ENCODE measurements at places on chromosomes 12 and 14.

DNA sequence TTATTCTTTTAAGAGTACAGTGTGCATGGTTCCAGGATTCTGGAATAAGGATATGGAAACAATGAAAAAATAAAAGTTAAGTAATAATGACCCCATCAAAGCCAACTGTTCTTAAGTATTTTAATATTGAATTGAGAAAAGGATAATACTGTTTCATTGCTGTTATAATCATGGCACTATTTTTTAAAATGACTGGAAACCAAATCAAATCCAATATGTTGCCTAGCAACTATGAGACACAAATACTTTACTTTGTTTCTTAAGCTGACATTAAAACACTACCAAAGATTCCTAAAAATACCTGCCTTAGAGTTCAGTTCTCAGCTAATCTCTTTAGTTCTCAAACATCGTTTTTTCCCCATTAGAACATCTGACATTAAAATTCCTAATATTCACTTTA is 66.4 kb upstream of the OTOGL start:
- no peak for DNase-seq

DNA sequence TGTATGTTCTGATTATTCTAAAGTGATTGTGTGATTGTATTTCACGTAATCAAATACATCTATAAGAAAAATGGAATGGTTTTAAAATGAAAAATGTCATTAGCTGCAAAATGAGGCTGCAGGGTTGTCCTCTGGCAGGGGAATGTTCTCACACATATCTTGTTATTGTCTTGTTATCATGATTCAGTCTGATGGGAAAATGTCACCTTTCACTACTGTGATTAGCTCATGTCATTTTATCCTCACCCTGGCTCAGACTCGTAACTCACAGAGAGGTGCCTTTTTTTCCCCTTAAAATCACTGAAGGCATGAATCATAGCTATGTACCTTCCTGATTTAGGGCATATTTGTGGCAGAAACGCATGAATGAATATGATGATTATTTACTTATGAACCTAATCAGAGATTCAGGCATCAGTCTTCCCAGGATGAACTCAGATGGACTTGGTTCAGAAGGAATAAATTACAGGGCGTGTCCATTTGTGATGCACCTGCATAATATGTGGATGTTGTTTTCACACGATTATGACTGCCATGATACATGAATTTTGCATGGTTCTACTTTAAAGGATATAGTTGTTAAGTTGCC is 1339.2 kb downstream of the AACS start:
- no peak for DNase-seq

DNA sequence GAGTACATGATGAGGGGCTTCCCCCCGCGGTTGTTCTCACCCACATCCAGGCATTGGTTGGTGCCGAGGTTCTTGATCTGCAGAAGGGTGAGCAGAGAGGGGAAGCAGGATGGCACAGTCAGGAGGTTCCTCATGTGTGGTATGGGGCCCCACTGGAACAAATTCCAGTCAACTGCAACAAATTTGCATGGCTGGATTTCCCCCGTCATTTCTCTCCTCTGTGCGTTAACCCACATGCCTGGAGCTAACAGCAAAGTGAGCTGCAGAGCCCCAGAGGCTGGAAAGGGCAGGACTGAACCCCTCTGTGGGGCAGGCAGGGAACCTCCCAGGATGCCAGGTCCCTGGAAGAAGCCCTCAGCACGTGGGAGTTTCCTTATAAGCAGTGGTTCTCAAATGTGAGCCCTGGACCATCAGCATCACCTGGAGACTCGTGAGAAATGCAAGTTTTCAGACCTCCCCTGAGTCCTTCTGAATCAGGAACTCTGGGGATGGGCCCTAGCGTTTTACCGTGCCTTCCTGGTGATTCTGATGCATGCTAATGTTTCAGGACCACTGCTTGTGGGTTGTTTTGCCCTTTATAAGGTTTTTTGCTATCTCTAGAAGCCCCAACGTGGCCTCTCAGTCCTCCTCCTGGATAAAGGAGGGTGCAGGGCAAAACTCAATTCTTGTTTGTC is 11.0 kb upstream of the CELA1 start:
- DNase-seq = no peak

DNA sequence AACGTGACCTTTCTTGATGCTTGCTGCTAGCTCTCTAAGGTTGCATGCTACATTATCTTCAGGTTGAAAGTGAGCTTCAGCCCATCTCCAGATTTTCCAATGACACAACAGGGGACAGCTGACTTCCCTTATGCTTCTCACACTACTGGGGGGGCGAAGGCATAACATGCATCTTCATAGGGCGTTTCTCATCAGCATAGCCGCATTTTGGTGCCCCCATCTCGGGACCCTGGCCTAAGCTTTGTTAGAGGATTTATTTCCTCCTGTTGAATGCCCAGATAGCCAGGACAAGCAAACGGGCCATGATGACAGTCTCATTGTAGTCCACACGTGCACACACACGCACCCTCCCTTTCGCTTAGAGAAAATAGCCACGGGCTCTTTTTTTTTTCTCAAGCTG is 30.7 kb downstream of the SSPN start:
- no peak for DNase-seq

DNA sequence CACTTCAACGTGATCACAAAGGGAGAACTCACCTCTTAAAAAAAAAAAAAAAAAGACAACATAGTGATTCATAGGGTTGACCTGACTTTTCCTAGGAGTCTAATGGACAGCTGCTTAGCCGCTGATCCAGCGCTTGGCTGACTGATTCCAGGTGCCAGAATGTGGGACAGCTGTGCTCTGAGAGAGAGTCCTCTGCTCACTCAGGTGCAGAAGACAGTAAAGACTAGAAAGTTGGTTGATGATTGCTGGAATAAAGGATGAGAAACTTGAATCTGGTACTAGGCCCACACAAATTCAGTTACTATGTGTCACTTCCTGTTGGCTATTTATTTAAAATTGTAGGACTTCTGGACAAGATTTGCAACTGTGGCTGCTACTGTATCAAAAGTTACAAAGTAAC is 229.4 kb downstream of the CHST11 start:
- no peak for DNase-seq

Measured in fibroblast of skin of right quadriceps (primary cell).